ENCODE measurements at places on chromosomes 2 and 18.

GRCh38 chr2:84969511-84970209 is 1.3 kb upstream of the KCMF1 start:
- no peak for DNase-seq

- DNase-seq, result no peak
Observed at GRCh38 chr18:59145055-59145454, 5.4 kb downstream of the SEC11C start.

- no peak for DNase-seq
Observed at GRCh38 chr18:67300498-67300897, 216.0 kb downstream of the DSEL start.

DNA sequence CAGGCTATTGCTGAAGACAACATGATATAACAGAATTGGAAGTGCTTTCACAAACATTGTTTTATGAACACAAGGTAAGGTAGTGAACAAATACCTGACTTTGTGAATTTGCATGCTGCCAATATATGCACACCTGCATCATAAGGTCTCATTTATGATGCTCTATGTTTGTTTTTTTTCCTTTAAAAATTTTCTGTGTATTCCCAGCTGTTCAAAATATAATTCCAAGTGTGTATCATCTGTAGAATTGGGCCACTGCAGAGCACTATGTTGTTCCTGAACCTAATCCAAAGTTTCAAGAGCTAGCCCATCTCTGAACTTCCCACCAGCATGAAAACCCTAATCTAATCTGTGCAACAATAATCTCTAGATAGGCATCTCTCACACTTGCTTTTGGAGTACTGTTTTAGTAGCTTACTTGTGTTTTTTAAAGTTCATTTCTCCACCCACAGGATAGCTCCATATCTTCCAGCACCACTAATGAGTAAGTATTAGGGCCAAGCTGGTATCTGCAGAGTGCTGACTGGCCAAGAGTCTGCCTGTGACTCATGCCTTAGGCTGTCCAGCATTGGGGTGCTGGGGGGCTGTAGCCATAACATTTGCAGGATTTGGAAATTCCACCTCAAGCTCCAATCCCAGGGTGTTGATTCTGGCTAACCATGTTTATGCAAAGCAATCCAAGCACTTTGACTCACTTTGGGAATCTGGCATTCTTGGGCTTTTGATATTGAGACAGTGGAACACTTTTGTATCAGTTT is 208.2 kb upstream of the REV1 start:
- no peak for DNase-seq

DNA sequence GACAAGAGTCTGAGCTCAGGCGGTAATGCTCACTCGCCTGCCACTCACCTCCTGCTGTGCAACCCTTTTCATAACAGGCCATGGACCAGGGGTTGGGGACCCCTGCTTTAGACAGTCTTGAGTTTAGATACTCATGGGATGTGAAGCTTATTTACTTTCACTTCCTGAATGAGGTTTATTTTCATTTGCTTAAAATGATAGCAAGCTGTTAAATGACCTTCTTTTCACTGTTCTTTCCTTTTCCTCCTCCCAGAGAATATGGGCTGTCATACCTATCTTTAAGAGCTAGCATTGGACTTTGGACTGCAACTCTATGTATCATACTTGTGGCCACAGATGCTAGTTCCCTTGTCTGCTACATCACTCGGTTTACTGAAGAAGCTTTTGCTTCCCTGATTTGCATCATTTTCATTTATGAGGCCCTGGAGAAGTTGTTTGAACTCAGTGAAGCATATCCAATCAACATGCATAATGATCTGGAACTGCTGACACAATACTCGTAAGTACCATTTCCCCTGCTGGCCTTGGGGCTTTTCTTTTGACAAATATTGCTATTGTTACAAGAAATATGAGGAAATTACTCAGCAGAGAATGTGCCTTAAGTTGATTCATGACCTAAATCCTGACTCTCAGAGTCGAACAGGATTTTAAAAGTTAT is 168.5 kb downstream of the DPP4 start:
- no peak for DNase-seq

DNA sequence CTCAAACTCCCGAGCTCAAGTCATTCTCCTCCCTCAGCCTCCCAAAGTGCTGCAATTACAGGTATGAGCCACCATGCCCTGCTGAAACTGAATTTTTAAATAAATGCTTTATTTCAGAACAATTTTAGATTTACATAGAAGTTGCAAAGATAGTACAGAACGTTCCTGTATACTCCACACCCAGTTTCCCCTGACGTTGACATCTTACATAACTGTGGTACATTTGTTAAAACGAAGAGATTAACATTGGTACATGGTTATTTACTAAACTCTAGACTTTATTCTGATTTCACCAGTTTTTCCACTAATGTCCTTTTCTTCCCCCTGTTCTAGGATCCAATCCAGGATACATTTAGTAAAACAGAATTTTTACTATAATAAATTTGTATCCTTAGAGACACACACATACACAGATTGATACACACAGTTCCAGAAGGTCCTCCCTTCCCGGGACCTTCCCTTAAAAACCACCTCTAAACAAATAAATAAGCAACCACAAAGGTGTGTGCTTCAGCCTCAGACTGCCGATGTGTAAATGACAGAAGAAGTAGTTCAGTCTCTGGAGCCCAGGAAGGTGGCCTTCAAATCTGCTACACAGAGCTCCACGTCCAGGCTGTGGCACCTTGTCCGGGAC is 6.9 kb downstream of the NEU2 start:
- DNase-seq, result no peak

DNA sequence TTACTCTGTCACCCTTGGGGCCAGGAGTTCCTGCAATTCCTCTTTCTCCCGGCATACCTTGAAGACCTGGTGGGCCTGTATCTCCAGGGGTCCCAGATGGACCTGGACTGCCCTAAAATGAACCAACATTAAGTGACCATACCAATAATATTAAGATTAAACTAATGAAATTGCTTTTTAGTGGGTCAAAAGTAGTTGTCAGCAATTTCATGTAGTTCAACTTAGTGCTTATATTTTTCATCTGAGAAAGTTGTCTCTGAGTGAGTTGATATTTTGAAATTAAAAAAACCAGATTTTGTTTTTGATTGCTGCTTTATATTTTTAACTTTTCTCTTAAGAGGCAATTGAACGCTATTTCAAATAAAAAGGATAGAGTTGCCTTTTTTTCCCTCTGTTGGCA is 83.1 kb downstream of the COL3A1 start:
- no peak for DNase-seq

DNA sequence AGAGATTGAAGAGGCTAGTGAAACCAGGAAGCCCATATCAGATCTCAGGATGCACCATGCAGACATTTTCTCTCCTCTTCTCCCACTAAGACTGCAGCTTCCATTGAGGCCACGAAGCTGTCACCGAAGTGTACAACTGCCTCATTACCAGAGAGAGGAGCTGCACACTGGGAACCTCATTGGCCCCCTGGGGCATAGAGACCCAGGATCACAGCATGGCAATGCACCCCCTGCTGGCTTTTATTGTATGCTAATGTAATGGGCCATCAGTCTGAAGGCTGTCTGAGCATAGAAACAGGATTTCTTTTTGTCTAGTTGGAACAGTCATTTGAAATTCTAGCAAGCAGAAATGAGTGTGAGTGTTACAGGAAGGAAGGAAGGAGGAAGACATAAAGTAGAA is 861.6 kb upstream of the CELF4 start:
- no peak for DNase-seq

- DNase-seq, result no peak
Observed at GRCh38 chr2:231614559-231615057, 21.9 kb downstream of the TEX44 start.

DNA sequence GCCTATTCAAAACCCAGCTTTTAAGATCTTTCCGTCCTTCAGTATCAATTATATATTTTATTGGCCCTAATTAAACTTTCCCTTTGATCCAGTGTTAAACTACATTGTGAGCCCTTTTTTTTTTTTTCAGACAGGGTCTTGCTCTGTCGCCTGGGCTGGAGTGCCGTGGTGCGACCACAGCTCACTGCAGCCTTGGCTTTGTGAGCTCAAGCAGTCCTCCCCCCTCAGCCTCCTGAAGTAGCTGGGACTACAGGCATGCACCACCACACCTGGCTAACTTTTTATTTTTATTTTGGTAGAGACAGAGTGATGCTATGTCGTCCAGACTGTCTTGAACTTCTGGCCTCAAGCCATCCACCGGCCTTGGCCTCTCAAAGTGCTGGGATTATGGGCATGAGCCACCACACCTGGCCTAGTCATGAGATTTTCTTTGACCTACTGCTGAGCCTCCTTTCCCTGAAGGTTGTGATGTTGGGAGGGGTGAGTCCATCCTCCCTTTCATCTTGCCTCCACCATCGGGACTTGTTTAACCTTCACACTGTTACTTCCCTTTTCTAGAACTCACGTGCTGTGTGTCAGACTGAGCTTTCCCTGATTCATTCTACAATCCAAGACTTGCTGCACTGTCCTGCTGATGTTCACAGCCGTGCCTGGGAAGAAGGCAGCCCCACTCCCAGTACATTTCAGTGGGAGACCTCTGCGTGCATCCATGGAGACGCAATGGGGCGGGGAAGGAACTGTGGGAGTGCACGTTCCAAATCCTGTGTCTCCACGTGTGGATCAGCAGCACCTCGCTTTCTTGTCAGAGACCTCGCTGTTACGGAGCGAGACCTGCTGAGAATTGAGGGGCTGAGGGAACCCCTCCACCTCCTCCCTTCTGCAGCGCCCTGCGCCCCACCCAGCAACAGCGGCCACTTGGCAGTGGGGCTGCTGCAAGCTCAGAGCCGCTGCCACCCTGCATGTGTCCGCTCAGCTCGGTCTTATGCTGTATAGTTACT is 10.8 kb downstream of the OXER1 start:
- no peak for DNase-seq

DNA sequence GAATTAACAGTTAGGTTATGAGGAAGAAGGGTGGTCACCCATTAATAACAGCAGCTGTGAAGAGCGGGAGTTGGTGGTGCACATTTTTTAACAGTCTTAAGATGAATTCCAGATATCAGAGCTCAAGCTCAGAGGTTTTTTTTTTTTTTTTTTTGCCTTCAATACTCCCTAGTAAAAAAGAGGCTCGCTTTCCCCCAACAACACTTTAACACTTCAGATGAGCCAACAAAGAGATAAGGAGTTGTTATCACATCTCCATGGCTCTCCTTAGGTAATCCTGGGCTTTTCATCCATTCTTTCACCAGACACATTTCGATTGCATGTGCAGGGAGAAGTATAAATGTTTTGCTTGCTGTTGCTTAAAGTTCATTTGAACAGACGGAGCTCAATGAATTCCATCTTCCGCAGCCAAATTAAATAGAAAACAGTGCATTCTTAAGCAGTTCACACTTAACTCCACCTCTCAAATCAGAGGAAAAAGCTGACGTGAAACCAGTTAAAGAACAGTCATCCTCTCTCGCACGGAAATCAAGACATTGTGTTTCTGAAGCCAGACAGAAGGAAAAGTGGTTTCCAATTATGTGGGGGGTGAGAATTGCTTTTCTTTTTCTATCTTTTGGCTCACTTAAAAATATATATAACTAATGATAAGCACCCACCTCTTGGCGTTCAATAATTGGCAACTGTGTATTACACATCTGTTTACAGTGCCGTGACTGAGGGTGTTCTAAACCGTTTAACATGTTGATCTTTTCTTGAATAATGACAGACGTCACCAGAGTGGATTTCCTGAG is 118.2 kb downstream of the ZNF521 start:
- DNase-seq, result no peak

GRCh38 chr2:237978058-237978712 is 11.4 kb downstream of the UBE2F start:
- no peak for DNase-seq

- DNase-seq, result no peak
Observed at GRCh38 chr2:71069376-71069775, 928 bp downstream of the NAGK start.

DNA sequence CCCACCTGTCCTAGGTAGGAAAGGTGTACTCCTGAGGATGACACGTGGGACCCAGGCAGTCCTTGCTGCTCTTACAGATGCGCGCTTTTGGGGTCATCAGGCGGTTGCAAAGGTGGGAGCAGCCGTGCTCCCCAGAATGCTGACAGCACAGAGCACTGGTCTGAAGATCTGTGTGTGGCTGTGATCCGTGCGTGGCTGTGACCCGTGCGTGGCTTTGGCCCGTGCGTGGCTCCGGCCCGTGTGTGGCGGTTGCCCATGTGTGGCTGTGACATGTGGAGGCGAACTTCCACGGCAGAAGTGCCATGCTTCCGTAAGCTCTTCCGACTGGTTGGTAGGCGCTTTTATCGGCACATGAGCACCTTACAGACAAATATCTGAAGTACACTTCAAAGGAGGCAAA is 270.0 kb downstream of the AGAP1 start:
- no peak for DNase-seq

- no peak for DNase-seq
Observed at GRCh38 chr2:138502255-138503086, 901 bp downstream of the SPOPL start.

- no peak for DNase-seq
Observed at GRCh38 chr2:166068981-166069380, 58.8 kb downstream of the SCN1A start.

GRCh38 chr2:241230435-241230834 is 42.0 kb downstream of the ANO7 start:
- no peak for DNase-seq

- DNase-seq, result no peak
Observed at GRCh38 chr2:197938555-197938954, 134.2 kb downstream of the PLCL1 start.

- no peak for DNase-seq
Observed at GRCh38 chr18:57050310-57050949, 96.5 kb upstream of the BOD1L2 start.
